ENCODE measurements at places on chromosomes 1 and 21. TPM values are rescaled to one million over a fixed set of nuclear protein-coding genes. Genes with fewer than 3 reads are reported as not detected.

Gene TLR5
- total RNA-seq = 0.49 TPM

Gene HSD11B1
- 0.25 TPM for total RNA-seq

Gene FCGR3B
- total RNA-seq = 0.25 TPM

Gene CACNA1S
- total RNA-seq = under 0.01 TPM

Gene GJA4
- total RNA-seq = 2.2 TPM

Gene SOX13
- total RNA-seq = 2.2 TPM
